ENCODE measurements at places on chromosomes 4 and X.

- DNase-seq: no peak
These were observed 9.2 kb upstream of the RNF150 start for GRCh38 chr4:141142423-141142822.

GRCh38 chrX:63363788-63364187 lies 12.7 kb upstream of the SPIN4 start:
- no peak for DNase-seq

DNA sequence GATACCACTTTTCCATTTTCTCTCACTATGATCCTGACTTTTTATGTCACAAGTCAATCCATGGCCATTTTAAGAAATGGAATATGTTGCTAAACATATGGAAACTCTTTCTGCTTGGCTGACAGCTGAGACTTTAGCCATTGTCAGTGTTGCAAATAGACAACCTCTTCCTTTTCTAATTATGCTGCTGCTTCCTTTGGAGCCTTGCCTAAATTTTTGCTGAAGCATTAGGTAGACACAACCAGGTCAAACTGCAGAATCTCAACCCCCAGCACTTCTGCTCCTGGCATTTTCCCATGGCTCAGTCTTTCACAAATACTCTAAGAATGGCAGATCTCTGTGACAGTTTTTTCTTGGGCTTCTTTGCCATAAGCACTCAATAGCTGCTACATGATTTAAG lies 543.3 kb downstream of the GRID2 start:
- no peak for DNase-seq

GRCh38 chrX:15350329-15350996 lies 15.1 kb upstream of the PIGA start:
- no peak for DNase-seq

GRCh38 chr4:52376132-52376704 lies 282.9 kb downstream of the USP46 start:
- DNase-seq: peak; percentile 32

DNA sequence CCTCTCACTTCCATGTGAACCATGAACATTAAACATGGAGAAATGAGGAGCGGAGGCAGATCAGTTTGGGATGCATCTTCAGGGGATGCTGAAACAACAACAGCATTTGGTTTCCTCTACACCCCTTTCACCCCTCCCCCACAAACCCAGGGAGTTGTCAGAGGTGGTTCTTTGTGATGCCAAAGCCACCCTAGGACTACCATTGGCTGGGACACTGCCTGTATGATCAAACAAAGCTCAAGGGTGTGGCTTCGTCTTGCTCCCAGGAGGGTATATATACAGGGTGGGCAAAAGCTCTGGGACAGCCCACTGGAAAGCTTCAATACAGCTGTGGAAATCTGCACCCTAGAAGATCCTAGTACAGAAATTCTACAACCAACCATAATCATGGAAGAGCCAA lies at the start of gene SPANXN4:
Gene SPANXN4 (plus strand): TSS at position 301 of the 400 bp plus-strand sequence. CDS start 87 bp downstream, at position 388.
- no peak for DNase-seq

DNA sequence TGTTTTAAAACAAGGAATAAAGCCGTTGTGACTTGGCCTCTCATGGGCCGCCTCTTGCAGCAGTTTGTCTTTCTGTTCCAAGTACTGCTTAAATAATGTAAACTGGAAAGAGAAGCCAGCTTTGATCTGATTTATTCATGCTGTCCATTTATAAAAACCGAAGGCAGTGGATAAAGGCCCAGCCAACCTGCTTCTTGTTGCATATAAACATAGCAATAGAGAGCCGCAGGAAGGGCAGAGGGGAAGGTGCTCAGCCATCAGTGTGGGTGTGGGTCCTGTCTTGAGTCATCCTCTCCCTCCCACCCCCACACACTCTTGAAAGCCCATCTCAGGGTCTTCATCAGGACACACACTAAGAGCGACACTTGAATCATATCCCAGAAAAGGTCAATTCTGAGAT lies 187.9 kb upstream of the FAM9B start:
- no peak for DNase-seq

- DNase-seq: no peak
These were observed 14.2 kb downstream of the COX7B2 start for GRCh38 chr4:46894826-46895225.

- DNase-seq: no peak
These were observed 69.5 kb downstream of the ACOX3 start for GRCh38 chr4:8370835-8371595.

GRCh38 chr4:54085284-54085683 lies 14.7 kb upstream of the GSX2 start:
- DNase-seq: peak; percentile 29

GRCh38 chr4:84099599-84099998 lies 399.5 kb downstream of the NKX6-1 start:
- no peak for DNase-seq

DNA sequence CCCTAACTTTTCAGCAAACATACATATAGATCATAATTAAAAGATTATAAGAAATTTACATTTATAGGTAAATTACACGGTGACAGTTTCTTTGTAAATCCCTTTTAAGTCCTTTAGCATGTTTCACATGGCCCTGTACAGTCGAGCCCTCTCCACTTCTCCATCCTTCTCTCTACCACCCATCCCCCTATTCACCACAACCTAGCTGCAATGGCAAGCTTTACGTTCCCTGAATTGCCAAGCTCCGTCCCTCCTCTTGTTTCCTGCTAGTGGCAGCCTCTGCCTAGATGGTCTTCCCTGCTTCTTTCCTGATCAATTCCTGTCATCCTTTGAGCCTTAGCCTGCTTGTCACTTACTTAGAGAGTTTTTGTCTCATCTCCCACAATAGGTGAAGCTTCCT lies 116.2 kb downstream of the TMA16 start:
- no peak for DNase-seq

- no peak for DNase-seq
These were observed 72.1 kb upstream of the MAMLD1 start for GRCh38 chrX:150291014-150291413.

- DNase-seq: no peak
These were observed 12.8 kb downstream of the AMER1 start for GRCh38 chrX:64192673-64193072.
